RWPE1 (cell line): ENCODE measurements at places on chromosomes 4 and X.

GRCh38 chrX:70141373-70141772 lies 8.1 kb downstream of the IGBP1 start:
- no peak for DNase-seq

- no peak for DNase-seq
Measured at GRCh38 chr4:21801661-21802385, 146.7 kb downstream of the KCNIP4 start.

- DNase-seq, result no peak
Measured at GRCh38 chrX:8668813-8669212, 63.1 kb downstream of the ANOS1 start.

GRCh38 chrX:130716781-130717413 lies 186.1 kb downstream of the ENOX2 start:
- DNase-seq, result no peak

- DNase-seq, result no peak
Measured at GRCh38 chr4:156439576-156440200, 486.0 kb upstream of the CTSO start.

- no peak for DNase-seq
Measured at GRCh38 chrX:23548164-23548563, 119.1 kb upstream of the PRDX4 start.

GRCh38 chr4:125198916-125199315 lies 115.8 kb upstream of the FAT4 start:
- DNase-seq, result peak; percentile 13

DNA sequence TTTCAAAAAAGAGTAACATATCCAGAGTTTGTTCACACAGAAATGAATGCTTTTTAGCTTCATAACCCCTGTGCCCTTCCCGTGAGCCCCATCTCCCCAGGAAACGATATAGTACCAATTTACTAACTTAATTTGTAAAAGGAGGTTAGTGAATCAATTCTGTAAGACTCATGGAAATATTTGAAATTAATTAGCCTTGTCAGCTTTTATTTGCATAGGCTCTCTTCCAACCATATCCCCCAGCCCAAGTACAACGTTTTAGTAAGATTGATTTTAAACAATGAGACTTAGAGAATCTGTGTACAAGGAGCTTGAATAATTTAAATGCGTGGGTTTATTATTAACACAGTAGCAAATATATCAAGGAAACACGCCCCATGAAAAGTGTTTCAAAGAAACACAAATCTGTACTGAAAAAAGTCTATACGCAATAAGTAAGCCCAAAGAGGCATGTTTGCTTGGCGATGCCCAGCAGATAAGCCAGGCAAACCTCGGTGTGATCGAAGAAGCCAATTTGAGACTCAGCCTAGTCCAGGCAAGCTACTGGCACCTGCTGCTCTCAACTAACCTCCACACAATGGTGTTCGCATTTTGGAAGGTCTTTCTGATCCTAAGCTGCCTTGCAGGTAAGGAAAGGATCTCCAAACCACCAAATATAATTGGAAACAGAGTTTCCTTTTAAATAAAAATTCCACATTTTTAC lies at the start of gene VSIG1:
TSS of gene VSIG1 (plus strand) at position 512 of the 703 bp plus-strand sequence. CDS start at position 578, 66 bp downstream.
- no peak for DNase-seq

DNA sequence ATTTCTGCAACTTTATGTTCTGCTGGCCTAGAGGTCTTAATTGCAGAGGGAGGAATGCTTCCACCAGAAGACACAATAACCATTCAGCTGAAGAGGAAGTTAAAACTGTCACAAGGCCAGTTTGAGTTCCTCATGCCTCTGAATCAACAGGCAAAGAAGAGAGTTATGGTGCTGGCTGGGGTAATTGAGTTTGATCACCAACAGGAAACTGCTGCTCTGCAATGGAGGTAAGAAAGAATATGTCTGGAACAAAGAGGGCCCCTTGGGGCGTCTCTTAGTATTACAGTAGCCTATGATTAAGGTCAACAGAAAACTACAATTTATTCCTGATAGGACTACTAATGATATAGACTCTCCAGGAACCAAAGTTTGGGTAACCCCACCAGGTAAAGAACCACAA lies 744.0 kb downstream of the FSTL5 start:
- no peak for DNase-seq

DNA sequence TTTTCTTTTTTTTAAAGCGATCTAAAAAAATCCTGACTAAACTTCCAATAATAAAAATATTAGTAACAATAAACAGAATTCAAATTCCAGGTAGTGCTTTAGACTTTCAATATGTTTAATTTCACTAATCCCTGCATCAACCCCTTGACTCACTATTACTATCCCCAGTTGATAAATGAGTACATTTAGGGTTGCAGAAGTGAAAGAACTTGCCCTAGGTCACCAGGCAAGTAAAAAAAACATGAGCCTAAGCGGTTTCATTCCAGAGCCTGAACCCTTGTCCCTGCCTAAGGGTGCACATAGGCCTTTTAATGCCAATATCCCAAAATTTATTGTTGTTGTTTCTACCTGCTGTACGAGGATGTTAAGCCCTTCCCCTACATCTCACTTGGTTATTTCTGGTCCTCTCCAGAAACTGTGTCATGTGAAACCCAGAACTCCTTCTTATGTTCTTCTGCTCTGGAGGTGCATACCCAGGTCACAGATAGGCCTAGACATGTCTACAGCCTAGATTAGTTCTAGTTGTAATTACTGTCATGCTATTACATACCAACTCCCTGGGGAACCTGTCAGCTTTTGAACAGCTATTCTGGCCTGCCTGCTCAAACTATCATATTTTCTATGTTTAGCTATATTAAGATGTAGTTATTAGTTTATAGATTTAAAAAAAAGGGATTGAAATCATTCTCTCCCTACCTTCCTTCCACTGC lies 244.5 kb upstream of the PITX2 start:
- DNase-seq, result peak; percentile 5

GRCh38 chr4:189974056-189974455 lies 33.4 kb downstream of the FRG1 start:
- peak; percentile 19 for DNase-seq

DNA sequence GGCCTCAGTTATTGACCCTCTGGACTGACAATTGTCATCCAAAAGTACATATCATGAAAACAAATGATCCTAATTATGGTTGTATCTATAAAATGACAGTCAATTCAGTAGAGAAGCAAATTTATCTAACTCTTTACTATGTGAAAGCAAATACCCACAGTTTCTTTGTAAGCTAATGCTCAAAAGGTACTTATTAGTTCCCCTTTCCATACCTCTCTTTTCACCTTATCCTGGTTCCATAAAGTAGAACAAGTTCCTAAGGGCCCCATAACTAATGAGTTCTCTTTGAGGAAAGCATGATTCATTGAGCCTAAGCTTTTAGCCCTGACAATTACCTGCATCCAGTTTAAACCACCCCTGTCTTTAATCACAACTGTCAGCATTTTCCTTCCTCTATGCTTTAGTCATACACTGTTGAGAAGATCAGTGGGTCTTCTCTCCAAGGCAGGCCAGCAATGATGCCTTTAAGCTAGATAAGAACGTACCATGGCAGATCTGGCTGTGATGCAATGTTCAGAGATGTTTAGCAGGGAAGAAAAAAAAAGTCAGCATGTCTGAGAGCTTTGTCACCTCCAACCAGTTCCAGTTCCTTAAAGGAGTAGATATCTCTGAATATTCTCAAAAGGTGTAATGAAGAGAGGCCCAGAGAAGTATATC lies 179.7 kb upstream of the RASGEF1B start:
- no peak for DNase-seq

GRCh38 chrX:150475461-150475860 lies 93.0 kb upstream of the MTM1 start:
- no peak for DNase-seq

DNA sequence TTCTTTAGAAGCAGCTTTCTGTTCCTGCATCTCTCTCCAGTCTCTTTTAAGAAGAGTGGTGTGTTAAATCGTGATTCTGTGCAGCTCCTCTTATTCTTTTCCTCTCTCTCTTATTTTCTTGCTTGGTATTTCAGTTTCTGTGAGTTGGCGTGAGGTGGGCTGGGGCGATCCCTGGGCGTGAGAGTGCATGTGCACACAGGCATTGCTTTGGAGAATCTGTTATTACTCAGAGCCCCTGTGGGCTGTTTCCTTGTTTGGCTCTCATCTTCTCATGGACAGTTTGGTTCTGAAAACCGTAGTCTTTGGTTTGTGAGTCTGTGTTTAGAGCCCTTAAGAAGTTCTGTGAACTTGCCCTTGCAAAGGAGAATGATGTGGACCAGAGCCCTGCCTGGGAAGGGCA lies 97.2 kb upstream of the CLNK start:
- no peak for DNase-seq

- peak; percentile 13 for DNase-seq
Measured at GRCh38 chr4:104490770-104491480, 3.8 kb downstream of the CXXC4 start.

GRCh38 chrX:13659063-13659462 lies 6.1 kb downstream of the TCEANC start:
- peak; percentile 52 for DNase-seq

GRCh38 chr4:141705048-141705746 lies 68.8 kb downstream of the IL15 start:
- no peak for DNase-seq

- DNase-seq, result no peak
Measured at GRCh38 chr4:22814906-22815305, 122.2 kb downstream of the GBA3 start.

DNA sequence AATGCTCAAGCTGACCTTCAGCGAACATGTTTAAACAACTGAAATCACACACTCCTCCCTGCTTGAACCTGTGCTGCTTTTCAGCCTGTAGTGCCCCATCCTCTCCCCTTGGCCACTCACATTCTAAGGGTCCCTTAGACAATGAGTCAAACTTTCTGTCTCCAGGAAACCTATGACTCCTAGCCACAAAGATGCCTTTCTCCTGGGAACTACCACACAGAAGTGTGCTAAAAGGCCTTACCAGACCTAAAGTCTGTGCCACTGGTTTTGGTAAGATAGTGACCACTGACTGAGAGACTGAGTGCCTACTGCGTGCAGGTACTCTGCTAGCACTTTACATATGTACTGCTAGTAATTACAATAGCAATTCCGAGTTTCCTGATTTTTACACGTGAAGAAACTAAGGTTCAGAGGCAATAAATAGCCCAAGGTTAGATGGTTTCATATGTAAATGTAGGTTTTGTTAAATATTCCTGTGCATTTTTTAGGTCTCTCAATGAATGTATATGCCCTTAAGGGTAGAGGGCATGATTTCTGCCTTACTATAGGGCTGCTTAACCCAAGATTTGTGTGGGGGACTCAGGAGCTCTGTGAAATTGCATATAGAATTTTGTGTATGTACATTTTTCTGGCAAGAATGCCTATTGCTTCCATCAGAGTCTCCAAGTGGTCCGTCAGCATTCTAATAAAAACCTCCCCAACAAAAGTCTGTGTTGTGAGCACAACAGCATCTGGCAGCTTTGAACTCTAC lies 71.1 kb downstream of the NSG1 start:
- no peak for DNase-seq

DNA sequence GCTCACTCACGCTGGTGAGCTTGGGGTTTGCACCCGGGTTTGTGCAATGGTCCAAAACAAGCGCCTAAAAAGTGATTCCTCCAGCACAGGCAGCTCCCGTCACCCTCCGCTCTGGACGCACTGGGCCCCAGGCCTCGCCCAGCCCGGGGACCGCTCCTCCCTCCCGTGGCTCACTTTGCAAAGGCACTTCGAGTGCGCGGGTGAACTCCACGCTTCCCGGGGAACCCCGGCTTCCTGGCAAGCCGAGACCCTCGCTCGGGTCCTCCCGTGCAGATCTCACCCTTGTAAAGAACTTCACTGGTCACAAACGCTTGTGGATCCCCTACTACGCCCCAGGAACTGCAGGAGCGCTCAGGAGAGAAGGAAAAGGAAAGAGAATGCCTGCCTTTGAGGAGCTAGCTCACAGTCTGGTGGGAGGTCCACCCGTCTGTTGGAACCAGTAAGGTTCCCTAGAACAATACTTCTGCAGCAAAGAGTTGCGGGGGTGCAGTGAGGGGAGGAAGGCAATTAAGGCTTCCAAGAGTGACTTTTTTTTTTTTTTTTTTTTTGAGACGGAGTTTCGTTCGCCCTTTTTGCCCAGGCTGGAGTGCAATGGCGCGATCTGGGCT lies at the start of gene CTPS2:
TSS of gene CTPS2 (minus strand) at position 122 of the 608 bp plus-strand sequence. CDS start 9,767 bp downstream, outside the sequence.
- DNase-seq, result peak; percentile 64

DNA sequence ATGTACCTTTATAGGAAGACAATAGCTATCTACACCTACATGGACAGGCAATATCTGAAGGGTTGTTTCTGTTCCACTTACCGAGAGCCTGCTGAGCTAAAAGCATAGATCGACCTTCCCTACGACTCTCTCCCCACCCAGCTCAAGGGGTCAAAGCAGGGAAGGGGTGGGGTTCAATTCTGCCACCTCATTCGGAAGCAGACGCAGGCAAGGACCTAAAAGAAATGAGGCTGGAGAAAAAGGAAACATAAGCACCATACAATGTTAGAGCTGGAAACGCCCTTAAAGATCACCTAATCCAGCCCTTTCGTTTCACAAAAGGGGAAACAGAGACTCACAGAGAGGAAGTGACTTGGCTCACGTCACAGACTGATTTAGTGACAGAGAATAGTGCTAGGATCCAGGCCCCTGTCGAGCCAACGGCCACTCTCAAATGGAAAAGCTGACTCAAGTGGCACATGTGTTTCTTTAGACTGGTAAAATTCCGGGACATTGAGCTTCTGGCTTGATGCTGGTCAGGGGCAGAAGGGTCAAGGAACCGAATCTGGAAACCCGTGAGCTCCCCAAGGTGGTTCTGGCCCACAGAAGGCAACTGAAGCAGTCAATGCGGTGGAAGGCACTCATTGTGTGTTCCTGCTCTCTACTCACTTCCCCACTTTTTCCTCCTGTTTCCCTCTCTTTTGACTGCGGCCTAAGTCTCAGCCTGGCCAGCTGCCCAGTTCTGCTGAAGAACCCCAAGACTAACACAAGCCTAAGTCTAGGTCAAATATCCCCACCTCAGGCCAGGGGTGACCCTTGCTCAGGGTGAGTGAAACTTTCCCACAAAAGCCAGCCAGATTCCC lies 7.5 kb downstream of the SEPTIN6 start:
- no peak for DNase-seq

GRCh38 chr4:69576251-69576877 lies 63.1 kb downstream of the UGT2A2 start:
- DNase-seq, result no peak

GRCh38 chrX:19836337-19836736 lies 51.1 kb downstream of the SH3KBP1 start:
- DNase-seq, result no peak

- no peak for DNase-seq
Measured at GRCh38 chr4:89242864-89243732, 64.5 kb downstream of the GPRIN3 start.

DNA sequence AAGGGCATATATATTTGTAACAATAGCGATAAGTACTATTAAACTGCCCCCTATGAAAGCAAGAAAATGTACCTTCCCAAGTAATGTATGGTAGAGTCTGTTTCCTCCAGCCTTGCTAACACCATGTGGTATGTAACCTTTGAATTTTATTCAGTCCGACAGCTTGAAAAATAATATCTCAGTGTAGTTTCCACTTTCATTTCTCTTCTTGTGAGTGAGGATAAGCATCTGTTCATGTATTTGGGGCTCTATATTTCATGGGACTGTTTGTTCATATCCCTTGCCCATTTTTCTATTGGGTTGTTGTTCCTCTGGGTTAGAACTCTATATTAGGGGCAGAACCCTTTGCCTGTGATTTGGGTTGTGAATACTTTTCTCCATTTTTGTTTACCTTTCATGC lies 58.3 kb downstream of the USP38 start:
- DNase-seq, result no peak

- DNase-seq, result no peak
Measured at GRCh38 chrX:8377041-8377440, 87.6 kb upstream of the VCX3B start.
